Osteoblast (primary cell): ENCODE measurements at places on chromosomes 2 and 18. TPM values are rescaled to one million over a fixed set of nuclear protein-coding genes. Genes with fewer than 3 reads are reported as not detected.
A peak's percentile ranks its signal among the peaks of the same experiment; 100 is the strongest.

DNA sequence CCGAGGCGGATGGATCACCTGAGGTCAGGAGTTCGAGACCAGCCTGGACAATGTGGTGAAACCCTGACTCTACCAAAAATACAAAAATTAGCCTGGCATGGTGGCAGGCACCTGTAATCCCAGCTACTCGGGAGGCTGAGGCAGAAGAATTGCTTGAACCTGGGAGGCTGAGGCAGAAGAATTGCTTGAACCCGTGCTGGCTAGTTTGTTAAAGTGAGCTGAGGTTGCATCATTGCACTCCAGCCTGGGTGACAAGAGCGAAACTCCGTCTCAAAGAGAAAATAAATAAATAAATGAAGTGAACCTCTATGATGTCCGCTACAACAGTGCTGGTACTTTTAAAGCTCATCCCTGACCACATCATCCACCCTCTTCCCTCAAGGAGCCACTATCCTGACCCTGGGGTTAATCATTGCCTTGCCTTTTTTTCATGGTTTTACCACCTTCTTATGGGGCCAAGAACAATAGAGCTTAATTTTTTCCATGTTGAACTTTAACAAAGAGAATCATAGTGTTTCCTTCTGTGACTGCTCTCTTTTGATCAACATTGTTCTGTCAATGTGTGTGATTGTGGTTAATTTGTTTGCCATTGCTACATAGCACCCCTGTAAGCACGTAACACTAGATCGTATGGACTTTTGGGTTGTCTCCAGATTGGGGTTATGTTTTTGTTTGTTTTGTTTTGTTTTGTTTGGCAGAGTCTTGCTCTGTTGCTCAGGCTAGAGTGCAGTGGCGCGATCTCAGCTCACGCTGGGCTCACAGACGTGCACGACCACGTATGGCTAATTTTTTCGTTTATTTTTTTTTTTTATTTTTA, 17.1 kb upstream of the ATRAID start:
- DNase-seq: peak; percentile 48

The ADAM23 gene
- under 0.01 and 0.29 TPM in 2 replicates for total RNA-seq

The KIAA2012 gene
- under 0.01 TPM in 1 of 2 replicates, not detected in the other for total RNA-seq

The ADCYAP1 gene
- total RNA-seq: not detected in 2 replicates

The SH3BP4 gene
- total RNA-seq: 113 and 121 TPM in 2 replicates

- no peak for DNase-seq
Measured at GRCh38 chr2:769771-770170, 92.6 kb upstream of the TMEM18 start.

The DYNAP gene
- not detected in 2 replicates for total RNA-seq

- DNase-seq: no peak
Measured at GRCh38 chr2:165911231-165911630, 42.3 kb downstream of the TTC21B start.

The ACKR3 gene
- 18.8 and 26.8 TPM in 2 replicates for total RNA-seq

DNA sequence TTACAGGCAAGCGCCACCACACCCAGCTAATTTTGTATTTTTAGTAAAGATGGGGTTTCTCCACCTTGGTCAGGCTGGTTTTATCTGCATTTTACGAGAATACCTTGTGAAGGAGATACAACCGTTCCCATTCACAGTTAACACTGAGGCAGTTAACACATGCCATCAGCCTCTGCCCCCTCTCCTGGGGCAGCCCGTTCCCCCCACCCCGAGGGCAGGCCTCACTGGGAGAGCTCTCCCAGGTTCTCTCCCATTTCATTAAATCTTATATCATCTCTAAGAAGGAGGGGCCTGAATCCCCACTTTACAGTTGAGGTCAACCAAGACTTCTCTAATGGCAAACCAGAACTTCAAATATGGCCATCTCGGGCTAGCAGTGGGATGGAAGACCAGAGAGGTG, 95.0 kb upstream of the ST3GAL5 start:
- no peak for DNase-seq

The UGT1A4 gene
- total RNA-seq: not detected in 2 replicates

- no peak for DNase-seq
Measured at GRCh38 chr2:146598791-146599190, 1246.0 kb upstream of the ACVR2A start.

GRCh38 chr2:137938204-137938603, 26.1 kb upstream of the HNMT start:
- DNase-seq: no peak

The TMEFF2 gene
- under 0.01 TPM in 2 replicates for total RNA-seq

DNA sequence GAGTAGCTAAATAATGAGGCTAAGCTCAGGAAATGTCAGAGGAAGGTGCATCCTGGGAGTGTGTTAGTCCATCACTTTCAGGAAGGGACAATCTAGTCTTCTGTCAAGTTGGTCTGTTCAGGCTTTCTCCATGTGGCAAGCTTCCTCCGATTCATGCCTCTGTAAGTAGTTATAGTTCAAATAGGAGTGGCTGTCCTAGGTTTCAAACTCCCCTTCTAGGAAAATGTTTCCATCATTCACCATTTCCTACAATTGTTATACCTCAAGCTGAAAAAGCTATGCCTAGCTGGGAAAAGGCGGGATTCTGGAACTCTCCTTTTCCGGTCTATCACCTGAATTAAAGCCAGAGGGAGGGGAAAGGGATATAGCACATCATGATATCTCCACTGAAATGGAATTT, 287.7 kb upstream of the ZSWIM2 start:
- DNase-seq: no peak

GRCh38 chr2:27885234-27885633, 5.0 kb downstream of the RBKS start:
- DNase-seq: peak; percentile 50

- no peak for DNase-seq
Measured at GRCh38 chr2:149129433-149129832, 90.9 kb downstream of the LYPD6B start.

GRCh38 chr2:39491653-39492052, 54.6 kb upstream of the MAP4K3 start:
- DNase-seq: no peak

The RNF138 gene
- total RNA-seq: 21.4 and 22.1 TPM in 2 replicates

DNA sequence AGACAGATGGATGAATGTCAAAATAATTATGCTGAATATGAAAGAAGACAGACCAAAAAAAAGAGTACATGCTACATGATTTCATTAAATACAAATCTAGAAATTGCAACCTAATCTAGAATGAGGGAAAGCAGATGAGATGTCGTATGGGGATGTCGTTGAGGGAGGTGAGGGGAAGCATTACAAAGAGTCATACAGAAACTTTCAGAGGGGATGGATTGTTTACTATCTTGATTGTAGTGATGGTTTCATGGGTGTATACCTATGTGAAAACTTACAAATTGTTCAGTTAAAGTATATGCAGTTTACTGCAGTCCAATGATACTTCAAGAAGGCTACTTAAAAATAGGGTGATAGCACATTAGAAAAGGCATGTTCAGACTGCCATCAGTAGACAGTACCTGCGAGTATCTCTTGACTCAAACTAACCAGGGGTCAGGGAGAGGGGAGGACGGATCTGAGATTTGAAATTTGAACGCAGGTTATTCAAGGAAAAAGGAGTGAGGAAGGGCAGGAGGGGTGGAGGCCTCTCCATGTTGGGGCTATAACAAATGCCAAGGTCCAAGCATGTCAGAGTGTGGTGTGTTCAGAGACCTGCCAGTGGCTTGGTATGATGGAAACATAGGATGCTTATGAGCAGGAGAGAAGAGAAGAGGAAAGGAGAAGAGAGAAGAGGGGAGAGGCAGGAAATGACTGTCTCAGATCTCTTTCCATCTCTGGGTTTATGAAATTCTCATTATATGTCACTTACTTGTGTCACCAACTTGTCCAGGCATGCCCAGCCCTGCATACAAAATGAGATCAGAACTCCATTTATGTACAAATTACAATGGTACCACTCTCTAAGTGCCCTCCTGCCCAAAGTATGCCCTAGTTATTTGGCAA, 257.3 kb upstream of the CXCR4 start:
- no peak for DNase-seq

GRCh38 chr2:184047536-184047935, 550.8 kb upstream of the ZNF804A start:
- no peak for DNase-seq

GRCh38 chr2:240165661-240166060, 25.2 kb upstream of the OTOS start:
- DNase-seq: peak; percentile 30

The MORN2 gene
- 16.6 and 16.8 TPM in 2 replicates for total RNA-seq

The CAPN14 gene
- under 0.01 TPM in 2 replicates for total RNA-seq

- DNase-seq: no peak
Measured at GRCh38 chr2:14975381-14975780, 342.9 kb downstream of the LRATD1 start.

The NCL gene
- total RNA-seq: 92.6 and 100 TPM in 2 replicates

GRCh38 chr2:215052404-215052803, 86.0 kb downstream of the ABCA12 start:
- no peak for DNase-seq

The ANKRD53 gene
- total RNA-seq: 0.88 and 1.1 TPM in 2 replicates

DNA sequence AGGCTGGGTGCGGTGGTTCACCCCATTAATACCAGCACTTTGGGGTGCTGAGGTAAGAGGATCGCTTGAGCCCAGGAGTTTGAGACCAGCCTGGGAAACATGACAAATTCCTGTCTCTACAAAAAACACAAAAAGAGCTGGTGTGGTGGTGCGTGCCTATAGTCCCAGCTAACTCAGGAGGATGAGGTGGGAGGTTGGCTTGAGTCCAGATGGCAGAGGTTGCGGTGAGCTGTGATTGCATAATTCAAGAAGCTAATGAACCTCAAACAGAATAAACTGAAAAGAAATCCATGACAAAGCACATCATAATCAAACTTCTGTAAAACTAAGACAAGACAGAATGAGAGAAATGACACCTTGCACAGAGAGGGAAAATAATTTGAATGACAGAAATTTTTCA, 54.8 kb downstream of the SEMA4F start:
- DNase-seq: no peak

GRCh38 chr2:120390381-120391055, 44.6 kb downstream of the INHBB start:
- DNase-seq: peak; percentile 64

DNA sequence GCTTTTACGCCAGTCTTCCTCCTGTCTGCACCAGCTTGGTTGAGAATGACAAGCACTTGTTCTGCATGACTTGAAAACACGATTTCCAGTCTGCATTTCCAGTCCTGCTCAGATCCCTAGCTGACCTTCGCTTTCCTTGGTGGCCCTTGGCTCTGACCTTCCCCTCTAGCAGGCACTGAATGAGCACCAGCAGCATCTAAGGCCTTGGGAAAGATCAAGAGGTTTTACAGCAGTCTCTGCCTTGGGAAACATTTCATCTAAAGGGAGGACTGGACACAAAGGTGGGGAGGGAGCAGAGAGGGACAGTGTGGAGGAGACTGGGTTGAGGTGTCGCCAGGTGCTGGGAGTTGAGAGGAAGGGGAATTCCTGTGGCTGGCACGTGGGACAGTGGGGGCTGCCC, 30.5 kb downstream of the NTSR2 start:
- peak; percentile 50 for DNase-seq

The SP140 gene
- under 0.01 and 0.36 TPM in 2 replicates for total RNA-seq

DNA sequence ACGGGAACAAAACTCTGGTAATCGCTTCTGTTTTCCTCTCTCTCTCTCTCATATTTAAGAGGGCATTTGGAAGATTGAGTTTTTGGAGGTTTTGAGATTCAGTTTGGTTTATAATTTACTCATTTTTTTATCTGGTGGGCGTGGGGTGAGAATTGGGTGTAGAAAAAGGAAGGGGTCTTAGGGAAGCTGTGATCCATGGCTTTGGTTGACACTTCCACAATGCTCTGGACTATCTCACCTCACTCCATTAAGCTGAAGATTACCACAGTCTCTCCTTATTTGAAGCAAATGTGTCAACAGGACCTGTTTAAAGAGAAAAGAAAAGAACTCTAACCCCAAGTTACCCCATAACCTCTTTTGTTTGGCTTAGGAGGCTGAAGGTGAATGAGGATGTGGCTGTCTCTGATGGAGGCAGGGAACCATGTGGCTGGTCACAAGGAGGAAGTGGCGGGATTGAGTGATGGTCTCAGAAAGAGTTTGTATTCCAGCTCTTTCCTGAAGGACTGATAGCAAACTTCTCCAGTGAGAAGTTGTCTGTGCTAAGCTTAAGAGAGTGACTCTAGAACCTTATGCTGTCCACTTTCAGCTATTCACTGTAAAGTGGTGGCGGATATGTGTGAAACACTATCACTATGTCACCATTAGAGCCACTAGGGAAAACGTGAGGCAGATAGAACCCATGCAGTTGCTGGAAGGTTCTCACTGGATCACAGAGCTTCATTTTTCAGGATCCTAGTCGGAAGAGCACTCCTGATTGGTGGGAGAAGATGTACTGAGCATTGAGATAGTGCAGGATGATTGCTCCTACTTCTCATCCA, 934 bp downstream of the ZNF804A start:
- DNase-seq: peak; percentile 38

GRCh38 chr18:8503248-8503647, 106.0 kb upstream of the RAB12 start:
- DNase-seq: no peak

- peak; percentile 84 for DNase-seq
Measured at GRCh38 chr18:79522451-79523205, 126.9 kb downstream of the NFATC1 start.

GRCh38 chr2:146678516-146678915, 1166.3 kb upstream of the ACVR2A start:
- no peak for DNase-seq

The DNAH6 gene
- total RNA-seq: under 0.01 and 0.36 TPM in 2 replicates

DNA sequence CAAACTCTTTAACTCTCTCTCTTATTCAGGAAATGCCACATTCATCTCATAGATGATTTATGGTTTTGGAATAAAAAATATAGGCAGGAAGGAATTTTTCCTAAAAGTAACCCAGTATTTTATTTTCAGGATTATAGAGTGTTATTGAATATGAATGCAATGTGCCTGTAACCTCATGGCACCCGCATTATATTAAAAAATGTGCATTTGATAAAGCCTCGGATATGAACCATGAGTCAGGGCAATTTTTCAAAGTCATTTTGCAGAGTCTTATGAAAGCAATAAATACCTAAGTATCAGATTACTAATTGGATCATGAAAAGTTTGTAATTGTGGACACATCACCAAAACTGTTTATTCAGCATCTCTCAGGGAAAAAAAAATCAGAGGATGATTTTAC, 573.8 kb downstream of the TSN start:
- no peak for DNase-seq

DNA sequence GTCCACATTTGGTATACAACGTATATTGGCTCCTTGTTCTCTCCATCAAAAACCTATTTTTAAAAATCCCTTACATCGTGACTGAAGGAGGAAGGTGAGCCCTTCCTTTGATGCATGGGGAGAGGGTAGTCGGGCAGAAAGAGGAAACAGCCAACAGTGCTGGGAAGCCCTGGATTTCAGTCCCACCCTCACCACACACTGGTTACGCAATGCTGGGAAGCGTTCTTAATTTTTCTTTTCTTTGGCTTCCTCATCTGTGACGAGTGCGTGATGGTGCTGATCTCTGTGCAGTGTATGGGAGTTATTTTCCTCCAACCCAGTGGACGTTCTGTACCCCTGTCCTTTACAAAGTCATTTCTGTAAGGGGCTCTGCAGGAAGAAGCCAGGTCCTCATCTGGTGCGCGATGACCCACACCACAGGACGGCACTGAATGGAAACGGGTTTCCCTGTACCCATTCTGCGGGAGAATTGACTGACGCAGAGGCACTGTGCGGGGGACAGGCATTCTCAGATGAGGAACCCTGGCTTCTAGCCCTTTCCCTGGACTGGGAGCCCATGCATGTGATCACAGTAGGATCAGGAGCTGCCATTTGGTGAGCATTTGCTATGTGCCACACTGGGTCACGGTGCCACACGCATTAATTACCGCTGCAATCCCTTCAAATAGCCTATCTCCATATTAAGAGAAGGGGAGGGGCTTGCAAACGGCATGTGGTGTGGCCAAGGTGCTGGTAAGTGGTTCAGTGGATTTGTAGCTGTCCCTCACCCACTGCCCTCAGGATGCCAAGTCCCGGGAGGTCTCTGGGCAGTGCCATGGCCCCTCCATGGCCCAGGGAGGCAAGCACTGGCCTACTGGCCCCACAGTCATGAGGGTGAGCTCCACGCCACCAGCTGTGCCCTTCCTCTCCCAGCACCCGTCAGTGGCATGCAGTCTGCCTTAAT, 4.3 kb downstream of the COLEC11 start:
- DNase-seq: no peak
